ENCODE measurements at places on chromosomes 16 and 17. TPM values are rescaled to one million over a fixed set of nuclear protein-coding genes. Genes with fewer than 3 reads are reported as not detected.
A peak's percentile ranks its signal among the peaks of the same experiment; 100 is the strongest.

Gene CFDP1
- 89.1 TPM for total RNA-seq

Gene GPR142
- not detected for total RNA-seq

Gene ADAMTS18
- total RNA-seq: 7.4 TPM

Gene C17orf58
- 6.5 TPM for total RNA-seq

DNA sequence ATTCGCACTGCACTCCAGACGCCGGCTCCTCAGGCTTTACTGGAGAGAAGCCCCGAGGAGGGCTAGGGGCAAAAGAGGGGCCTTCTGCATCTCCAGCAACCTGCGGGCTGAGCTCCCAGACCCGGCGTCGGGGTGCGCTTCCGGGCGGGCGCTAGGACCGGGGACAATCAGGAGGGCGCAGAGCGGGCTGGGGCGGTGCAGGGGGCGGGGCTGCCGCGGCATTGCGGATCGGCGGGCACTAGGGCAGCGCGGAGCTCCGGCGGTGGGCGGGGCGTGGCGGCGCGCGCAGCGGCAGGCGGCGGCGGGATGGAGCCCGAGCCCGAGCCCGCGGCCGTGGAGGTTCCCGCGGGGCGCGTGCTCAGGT is at the start of gene TSEN54:
Gene TSEN54, plus strand, starts transcription at position 274 of the 364 bp plus-strand sequence. Its CDS starts 33 bp downstream, at position 307.
- peaks cover 37% of the 10 kb centered on the region for H3K4me1 ChIP-seq
- H3K27ac ChIP-seq: peak within 1 kb of the TSS; percentile 89
- H3K36me3 ChIP-seq: peaks cover 5% of the 10 kb centered on the region
- H3K27me3 ChIP-seq: no peaks in the 10 kb centered on the region
- peak within 1 kb of the TSS; percentile 84 for H3K4me3 ChIP-seq

GRCh38 chr16:27123795-27124409 is 57.2 kb downstream of the C16orf82 start:
- no peaks in the 10 kb centered on the region for H3K4me1 ChIP-seq
- no peak for DNase-seq
- no peak overlapping the region for H3K4me3 ChIP-seq
- H3K27me3 ChIP-seq: peaks cover 5% of the 10 kb centered on the region
- H3K36me3 ChIP-seq: no peaks in the 10 kb centered on the region

Gene TMC8
- 0.60 TPM for total RNA-seq

DNA sequence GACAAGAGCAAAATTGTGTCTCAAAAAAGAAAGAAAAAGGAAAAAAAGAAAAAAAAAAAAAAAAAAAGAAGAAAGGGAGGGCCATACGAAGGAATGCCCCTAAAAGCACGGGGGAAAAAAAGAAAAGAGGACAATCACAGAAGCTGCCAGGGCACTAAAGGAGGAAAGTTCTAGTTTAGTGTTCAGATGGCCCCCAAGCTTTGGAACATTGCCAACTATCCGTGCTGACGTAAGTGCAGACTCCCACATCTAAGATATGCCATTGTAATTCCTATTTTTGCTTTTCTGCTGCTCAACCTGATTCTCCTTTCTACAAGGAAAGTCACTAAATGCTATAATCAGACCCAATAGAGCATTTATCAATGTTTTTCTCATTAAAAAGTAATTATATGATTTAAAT is 842.1 kb downstream of the KCNJ2 start:
- H3K27me3 ChIP-seq: no peaks in the 10 kb centered on the region
- no peaks in the 10 kb centered on the region for H3K36me3 ChIP-seq
- H3K27ac ChIP-seq: no peak overlapping the region
- no peak for DNase-seq
- peaks cover 12% of the 10 kb centered on the region for H3K4me1 ChIP-seq

DNA sequence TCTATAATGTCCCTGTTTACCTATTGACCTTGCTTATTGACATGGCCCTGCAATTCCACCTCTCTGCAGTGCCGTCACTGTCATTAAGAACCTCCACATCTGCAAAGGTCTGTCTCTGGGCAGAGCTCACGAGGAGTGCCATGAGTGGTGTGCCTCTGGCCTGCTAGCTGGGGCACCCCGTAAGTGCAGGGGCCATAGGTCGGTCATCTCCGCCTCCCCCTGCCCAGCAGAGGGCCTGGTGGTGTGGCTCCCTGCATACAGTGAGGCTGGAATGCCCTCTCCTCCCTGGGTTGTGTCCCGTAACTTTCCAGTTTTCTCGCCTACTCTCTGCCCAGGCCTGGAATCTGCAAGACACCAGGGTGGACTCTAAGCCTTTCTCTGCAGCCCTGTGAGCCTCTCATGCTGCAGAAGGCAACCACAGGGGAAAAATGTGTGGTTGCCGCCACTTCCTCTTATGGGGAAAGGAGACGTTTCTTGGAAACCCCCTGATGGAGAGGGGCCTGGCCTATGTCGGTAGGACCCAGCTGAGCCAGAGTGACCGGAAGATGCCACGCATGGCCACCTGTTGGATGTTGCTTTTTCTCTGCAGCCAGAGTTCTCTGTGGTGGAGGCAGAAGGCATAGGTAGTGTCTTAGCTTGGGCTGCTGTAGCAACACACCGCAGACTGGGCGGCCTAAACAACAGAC is 2.7 kb upstream of the SNX20 start:
- H3K4me3 ChIP-seq: no peak overlapping the region
- DNase-seq: no peak
- peaks cover 10% of the 10 kb centered on the region for H3K27me3 ChIP-seq
- no peak overlapping the region for H3K27ac ChIP-seq
- H3K4me1 ChIP-seq: no peaks in the 10 kb centered on the region
- H3K36me3 ChIP-seq: no peaks in the 10 kb centered on the region

- H3K27ac ChIP-seq: peak overlapping the region; percentile 84
- no peaks in the 10 kb centered on the region for H3K36me3 ChIP-seq
- H3K4me1 ChIP-seq: peaks cover 34% of the 10 kb centered on the region
- peak overlapping the region; percentile 69 for H3K4me3 ChIP-seq
- peaks cover 22% of the 10 kb centered on the region for H3K27me3 ChIP-seq
Observed at GRCh38 chr17:382644-383533, 30.3 kb upstream of the RPH3AL start.

GRCh38 chr17:36597866-36598777 is 3.3 kb upstream of the MRM1 start:
- H3K4me3 ChIP-seq: no peak overlapping the region
- no peaks in the 10 kb centered on the region for H3K27me3 ChIP-seq
- H3K27ac ChIP-seq: no peak overlapping the region
- peaks cover 28% of the 10 kb centered on the region for H3K4me1 ChIP-seq
- H3K36me3 ChIP-seq: peaks cover 2% of the 10 kb centered on the region
- DNase-seq: no peak

Gene KRTAP2-2
- total RNA-seq: not detected

DNA sequence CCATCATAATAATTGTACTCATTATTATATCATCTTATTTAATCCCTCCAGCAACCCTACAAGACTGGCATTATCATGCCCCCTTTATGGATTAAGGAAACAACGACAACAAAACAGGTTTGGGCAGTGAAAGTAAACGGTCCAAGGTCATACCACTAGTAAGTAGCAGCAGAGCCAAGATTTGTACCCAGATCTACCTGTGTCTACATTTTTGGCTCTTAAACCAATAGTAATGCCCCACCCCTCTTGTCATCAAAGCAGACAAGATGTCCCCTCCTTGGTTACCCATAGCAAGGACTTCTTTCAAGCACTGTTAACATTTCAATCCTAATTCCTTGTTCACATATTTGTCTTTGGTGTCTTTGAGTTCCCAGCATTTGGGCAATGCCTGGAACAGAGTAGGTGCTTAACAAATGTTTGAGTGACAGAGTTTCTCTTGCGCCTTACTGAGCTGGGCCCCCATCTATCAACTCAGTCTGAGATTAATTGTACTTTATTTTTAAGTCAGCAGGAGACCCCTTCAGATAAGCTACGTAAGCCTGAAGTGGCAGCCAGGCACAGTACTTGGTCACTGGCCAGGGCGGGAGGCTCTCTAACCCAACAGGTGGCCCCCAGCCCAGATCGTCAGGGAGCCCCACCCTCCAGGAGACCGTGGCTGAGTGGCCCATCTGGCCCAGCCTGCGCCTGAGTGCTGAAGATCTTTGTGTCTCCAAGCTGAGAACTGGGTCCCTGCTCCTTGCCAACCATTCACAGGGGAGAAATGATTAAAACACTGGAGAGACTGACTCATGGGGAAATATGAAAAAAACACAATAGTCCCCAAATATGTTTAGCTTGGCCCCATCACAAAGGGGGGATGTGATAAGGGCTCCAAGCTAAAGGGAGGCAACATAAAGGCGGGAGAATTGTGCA is 75.8 kb downstream of the AXIN2 start:
- no peaks in the 10 kb centered on the region for H3K36me3 ChIP-seq
- DNase-seq: no peak
- H3K27me3 ChIP-seq: no peaks in the 10 kb centered on the region
- peaks cover 12% of the 10 kb centered on the region for H3K4me1 ChIP-seq
- no peak overlapping the region for H3K27ac ChIP-seq

Gene PIRT
- total RNA-seq: not detected

Gene PRR35
- total RNA-seq: not detected

DNA sequence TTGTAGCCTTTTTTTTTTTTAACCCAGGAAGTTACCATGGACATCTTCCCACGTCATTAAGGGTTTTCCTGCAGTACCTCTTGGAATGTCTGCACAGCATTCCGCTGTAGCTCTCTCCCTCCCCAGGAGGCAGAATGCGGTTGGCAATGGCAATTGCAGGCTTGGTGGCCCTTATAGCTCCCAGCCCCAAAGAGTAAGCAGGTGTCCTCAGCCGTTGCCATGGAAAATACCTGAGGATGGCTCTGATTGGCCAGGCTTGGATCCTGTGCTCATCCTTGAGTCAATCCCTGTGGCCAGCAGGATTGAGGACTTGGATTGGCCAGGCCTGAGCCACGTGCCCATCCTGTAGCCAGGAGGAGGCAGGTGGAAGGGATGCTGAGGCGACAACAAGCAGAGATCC is 15.5 kb upstream of the TIMP2 start:
- H3K4me1 ChIP-seq: peaks cover 17% of the 10 kb centered on the region
- H3K4me3 ChIP-seq: no peak overlapping the region
- H3K27ac ChIP-seq: peak overlapping the region; percentile 82
- DNase-seq: no peak
- H3K36me3 ChIP-seq: no peaks in the 10 kb centered on the region
- H3K27me3 ChIP-seq: no peaks in the 10 kb centered on the region

- H3K4me1 ChIP-seq: peaks cover 25% of the 10 kb centered on the region
- no peaks in the 10 kb centered on the region for H3K36me3 ChIP-seq
- peaks cover 30% of the 10 kb centered on the region for H3K27me3 ChIP-seq
- DNase-seq: peak; percentile 9
Observed at GRCh38 chr17:40561294-40561870, 3.9 kb downstream of the CCR7 start.

Gene ZNF287
- total RNA-seq: 13.9 TPM

- H3K4me1 ChIP-seq: peaks cover 82% of the 10 kb centered on the region
- H3K4me3 ChIP-seq: peak overlapping the region; percentile 74
- no peaks in the 10 kb centered on the region for H3K27me3 ChIP-seq
- H3K36me3 ChIP-seq: no peaks in the 10 kb centered on the region
Observed at GRCh38 chr17:17694169-17695081, 13.2 kb downstream of the RAI1 start.

DNA sequence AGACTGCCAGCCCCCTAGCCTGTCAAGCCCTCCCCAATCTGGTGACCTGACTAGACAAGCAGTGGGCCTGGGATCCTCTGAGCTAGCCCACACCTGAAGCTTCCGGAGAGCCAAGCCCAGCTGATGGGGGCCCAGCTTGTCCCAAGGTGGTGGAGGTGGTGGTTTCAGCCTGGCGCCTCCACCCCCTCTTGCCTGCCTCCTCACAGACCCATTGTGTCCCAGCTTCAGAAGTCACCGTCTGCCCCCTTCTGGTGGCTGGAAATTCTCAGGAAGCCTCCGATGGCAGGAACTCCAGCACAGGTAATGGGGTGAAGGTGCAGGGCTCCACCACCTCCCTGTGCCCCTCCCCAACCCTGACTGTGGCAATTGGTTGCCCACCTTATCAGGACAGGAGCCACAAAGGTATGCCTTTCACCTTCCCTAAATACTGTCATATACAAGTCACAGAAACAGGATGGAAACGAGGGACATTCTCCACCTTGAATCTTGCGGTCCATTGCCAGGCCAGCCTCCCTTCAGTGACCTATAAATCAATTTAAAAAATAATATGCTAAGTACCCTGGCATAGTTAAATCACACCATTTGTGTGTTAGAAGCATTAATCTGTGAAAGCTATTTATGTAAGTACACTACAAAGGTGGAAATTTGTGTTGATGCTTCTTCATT is 66.0 kb upstream of the ZNF423 start:
- no peaks in the 10 kb centered on the region for H3K4me1 ChIP-seq
- DNase-seq: peak; percentile 78
- H3K27ac ChIP-seq: no peak overlapping the region
- no peaks in the 10 kb centered on the region for H3K36me3 ChIP-seq
- no peak overlapping the region for H3K4me3 ChIP-seq

DNA sequence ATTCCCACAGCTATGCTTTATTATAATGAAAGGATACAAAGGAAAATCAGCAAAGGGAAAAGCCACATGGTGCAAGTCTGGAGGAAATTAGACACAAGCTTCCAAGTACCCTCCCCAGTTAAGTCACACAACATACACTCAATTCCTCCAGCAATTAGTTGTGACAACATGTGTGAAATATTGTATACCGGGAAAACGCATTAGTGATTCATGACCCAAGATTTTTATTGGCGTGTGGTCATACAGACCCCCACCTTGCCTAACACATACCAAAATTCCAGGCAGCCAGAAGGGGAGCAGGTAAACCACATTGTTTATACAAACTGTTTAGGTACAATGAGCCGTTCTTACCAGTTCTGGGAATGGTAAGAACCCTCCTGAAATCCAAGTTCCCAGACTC is 160.6 kb downstream of the CYB561 start:
- no peak for DNase-seq
- H3K36me3 ChIP-seq: peaks cover 73% of the 10 kb centered on the region
- H3K27me3 ChIP-seq: no peaks in the 10 kb centered on the region
- no peak overlapping the region for H3K4me3 ChIP-seq
- no peaks in the 10 kb centered on the region for H3K4me1 ChIP-seq

GRCh38 chr17:43701318-43701743 is 39.6 kb upstream of the MEOX1 start:
- H3K4me1 ChIP-seq: peaks cover 3% of the 10 kb centered on the region
- H3K27me3 ChIP-seq: peaks cover 5% of the 10 kb centered on the region
- no peaks in the 10 kb centered on the region for H3K36me3 ChIP-seq
- H3K4me3 ChIP-seq: no peak overlapping the region

Gene TEX19
- not detected for total RNA-seq

Gene SEZ6L2
- total RNA-seq: 30.4 TPM

Gene BCL6B
- not detected for total RNA-seq

Gene KRT9
- total RNA-seq: not detected

Gene RBFOX1
- total RNA-seq: 0.11 TPM

DNA sequence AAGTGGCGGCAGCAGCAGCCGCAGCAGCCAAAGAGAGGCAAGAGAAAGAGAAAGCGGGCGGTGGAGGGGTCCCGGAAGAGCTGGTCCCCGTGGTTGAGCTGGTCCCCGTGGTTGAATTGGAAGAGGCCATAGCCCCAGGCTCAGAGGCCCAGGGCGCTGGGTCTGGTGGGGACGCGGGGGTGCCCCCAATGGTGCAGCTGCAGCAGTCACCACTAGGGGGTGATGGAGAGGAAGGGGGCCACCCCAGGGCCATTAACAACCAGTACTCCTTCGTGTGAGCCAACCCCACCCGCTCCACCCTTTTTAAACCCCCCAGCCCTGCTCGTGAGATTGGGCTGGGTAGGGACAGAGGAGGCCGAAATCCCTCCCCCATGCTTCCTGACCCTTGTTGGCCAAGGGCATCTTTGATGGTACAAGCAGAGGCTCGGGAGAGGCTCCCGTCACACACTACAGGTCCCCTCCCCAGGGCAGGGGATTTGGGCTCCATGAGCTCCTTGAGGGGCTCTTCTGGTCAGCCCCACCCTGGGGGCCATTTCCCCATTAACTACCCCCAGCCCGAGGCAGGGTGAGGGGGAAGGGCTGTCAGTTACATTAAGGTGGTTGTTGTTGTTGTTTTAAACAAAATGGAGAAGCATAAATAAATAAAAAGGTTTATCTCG is 4.6 kb upstream of the ATP2A1 start:
- no peak for DNase-seq
- peaks cover 18% of the 10 kb centered on the region for H3K36me3 ChIP-seq
- H3K4me3 ChIP-seq: no peak overlapping the region

Data from mesothelial cell of epicardium (in vitro differentiated cells).